ENCODE measurements at places on chromosomes 1 and 21. TPM values are rescaled to one million over a fixed set of nuclear protein-coding genes. Genes with fewer than 3 reads are reported as not detected.

SLC19A1 gene
- 11.4 TPM for total RNA-seq

TSPAN1 gene
- total RNA-seq = 3.1 TPM

TNFAIP8L2 gene
- 4.4 TPM for total RNA-seq

LRRC8C gene
- 23.8 TPM for total RNA-seq

CELA3A gene
- total RNA-seq = 7.3 TPM

SPRR2G gene
- total RNA-seq = not detected

B3GALT5 gene
- total RNA-seq = not detected

PDXK gene
- total RNA-seq = 156 TPM

TCHHL1 gene
- total RNA-seq = not detected

MIXL1 gene
- not detected for total RNA-seq

WNT3A gene
- not detected for total RNA-seq

CHAF1B gene
- total RNA-seq = 0.84 TPM

EPHA10 gene
- total RNA-seq = 0.21 TPM

Measured in tibial nerve (tissue), 4 donors.